SJSA1 (cell line): ENCODE measurements at places on chromosomes 16 and 17. TPM values are rescaled to one million over a fixed set of nuclear protein-coding genes. Genes with fewer than 3 reads are reported as not detected.

DNA sequence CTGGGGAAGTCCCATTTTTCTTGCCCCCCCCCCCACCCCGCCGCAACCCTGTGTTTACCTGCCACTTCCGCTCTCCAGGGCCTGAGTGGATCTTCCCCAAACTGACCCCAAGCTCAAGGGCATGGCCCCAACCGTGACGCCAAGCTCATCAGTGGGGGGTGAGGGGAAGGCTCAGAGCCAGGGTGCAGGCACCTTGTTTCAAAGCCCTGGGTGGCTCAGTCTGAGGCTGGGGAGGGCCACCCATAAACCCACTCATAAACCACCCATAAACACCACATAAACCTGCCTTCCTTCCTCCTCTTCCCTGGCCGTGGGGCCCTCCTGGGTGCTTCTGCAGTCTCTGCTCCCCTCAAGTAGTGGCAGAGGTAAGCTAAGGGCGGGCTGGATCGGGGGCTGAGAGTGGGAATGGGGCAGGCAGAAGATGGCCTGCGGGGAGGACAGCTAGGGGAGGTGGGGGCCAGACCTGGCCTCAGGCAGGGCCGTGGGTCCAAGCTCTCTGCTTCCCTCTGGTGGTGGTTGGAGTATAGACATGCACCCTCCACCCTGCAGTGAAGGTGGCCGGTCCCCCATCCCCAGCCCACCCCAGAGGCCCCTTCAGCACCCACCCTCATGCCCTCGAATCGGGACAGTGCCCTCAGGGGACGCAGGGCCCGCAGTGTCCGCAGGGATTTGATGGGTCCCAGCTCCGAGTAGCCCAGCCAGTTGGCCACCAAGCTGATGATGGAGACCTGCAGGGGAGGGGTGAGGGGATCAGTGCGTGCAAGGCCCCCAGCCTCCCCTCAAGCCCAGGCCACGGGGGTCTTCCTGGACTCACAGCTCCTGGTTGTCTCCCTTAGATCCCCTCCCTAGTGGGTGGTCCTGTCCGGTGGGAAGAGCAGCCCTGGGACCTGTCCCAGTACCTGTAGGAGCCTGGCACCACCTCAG, 14.6 kb upstream of the CD79B start:
- DNase-seq: no peak

GRCh38 chr17:34797720-34798119, 163.5 kb downstream of the CCT6B start:
- DNase-seq: no peak

MFSD6L gene
- not detected in 2 replicates for total RNA-seq

DNA sequence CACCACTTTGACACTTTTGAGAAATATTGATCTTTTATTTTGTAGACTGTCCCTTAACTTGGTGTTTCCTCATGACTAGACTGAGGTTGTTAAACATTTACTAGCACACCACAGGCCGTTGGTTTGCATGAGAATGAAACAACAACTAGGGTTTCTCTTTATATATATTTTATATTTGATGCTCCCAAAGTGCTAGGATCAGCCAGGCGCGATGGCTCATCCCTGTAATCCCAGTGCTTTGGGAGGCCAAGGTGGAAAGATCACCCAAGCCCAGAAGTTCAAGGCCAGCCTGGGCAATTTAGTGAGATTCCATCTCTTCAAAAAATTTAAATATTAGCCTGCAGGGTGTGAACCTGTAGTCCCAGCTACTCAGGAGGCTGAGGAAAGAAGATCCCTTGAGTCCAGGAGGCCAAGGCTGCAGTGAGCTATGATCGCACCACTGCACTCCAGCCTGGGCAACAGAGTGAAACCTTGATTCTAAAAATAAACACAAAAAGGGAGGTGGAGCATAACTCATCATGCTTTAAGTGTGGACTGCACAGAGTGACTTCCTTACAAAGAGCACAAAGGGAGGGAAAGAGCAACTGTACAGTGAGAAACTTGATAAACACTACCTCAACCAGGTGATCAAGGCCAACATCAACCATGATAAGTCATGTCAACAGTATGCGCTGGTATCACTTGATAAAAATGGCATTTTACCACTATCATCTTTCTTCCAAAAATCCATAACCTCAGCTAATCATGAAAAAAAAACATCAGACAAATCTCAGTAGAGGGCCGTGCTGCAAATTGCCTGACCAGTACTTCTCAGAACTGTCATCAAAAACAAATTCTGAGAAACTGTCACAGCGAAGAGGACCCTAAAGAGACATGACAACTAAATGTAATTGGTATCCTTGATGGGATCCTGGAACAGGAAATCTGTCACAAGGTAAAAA, 72.8 kb upstream of the ATF7IP2 start:
- DNase-seq: no peak

TRPV2 gene
- 0.47 TPM in 1 of 2 replicates, not detected in the other for total RNA-seq

- no peak for DNase-seq
Observed at GRCh38 chr17:39972271-39972670, 8.3 kb upstream of the PSMD3 start.

GRCh38 chr17:11324846-11325420, 83.9 kb downstream of the SHISA6 start:
- no peak for DNase-seq

CCL7 gene
- not detected in 2 replicates for total RNA-seq

NACA2 gene
- total RNA-seq: not detected in 2 replicates

DNA sequence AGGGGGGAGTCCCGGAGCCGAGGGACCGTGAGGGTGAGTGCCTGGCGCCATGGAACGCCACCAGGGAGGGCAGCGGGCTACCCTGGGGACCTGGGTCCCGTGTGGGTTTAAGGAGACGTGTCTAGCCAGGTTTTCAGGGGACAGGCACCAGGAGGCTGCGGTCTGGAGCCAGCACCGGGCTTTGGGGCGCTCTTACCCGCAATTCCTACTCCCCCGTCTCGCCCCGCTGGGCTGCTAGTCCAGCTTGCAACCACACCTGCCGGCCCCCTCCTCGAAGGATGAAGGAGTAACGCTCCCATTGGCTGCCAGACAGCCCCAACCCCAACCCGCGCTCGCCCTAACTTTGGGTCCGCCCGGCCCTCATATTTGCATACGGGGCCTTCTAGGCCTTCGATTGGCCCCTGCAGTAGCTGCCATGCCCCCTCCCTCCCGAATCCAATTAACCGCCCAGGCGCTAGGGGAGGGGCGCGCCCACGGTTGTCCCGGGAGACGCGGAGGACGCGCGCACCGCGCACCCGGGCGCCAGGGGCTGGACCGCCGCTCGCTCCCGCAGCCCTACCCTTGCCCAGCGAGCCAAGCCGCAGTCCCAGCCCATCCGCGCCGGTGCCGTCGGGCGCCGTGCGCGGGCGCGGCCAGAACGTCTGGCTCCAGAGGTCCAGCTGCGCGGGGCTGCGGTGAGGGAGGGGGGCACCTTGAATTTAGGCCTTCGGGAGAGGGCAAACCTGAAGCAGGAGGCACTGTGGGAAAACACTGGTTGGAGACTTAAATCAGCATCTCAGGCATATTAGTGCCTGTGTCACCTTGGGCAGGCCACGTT, at the start of gene TTLL6:
TTLL6 (minus strand) TSS at position 456 of the 817 bp plus-strand sequence; CDS start at position 299, 157 bp downstream.
- peak; percentile 72 for DNase-seq

- peak; percentile 47 for DNase-seq
Observed at GRCh38 chr17:29930409-29931010, 482 bp upstream of the SSH2 start.

GRCh38 chr16:55700067-55700466, 44.3 kb downstream of the SLC6A2 start:
- no peak for DNase-seq

- no peak for DNase-seq
Observed at GRCh38 chr16:15031586-15031985, 24.3 kb downstream of the NTAN1 start.

MAF gene
- total RNA-seq: 12.8 and 13.8 TPM in 2 replicates

DNA sequence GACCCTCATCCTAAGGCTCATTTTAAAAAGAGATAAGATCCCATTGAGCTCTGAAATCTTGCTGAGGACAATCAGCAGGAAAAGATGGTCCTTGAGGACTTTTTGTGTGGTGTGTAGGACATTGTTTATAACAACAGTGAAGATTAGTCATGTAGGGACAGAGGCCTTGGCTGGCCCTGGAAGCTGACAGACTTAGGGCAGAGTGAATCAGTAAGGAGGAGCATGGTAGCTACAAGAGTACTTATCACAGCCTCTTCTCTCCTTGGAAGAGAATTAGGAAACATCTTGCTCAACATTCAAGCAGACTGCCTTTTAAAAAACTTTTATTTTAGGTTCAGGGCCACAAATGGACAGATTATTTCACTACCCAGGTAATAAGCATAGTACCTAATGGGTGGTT, 665.9 kb upstream of the SALL1 start:
- DNase-seq: peak; percentile 10

GRCh38 chr16:77531752-77532151, 96.9 kb upstream of the ADAMTS18 start:
- DNase-seq: no peak

DNA sequence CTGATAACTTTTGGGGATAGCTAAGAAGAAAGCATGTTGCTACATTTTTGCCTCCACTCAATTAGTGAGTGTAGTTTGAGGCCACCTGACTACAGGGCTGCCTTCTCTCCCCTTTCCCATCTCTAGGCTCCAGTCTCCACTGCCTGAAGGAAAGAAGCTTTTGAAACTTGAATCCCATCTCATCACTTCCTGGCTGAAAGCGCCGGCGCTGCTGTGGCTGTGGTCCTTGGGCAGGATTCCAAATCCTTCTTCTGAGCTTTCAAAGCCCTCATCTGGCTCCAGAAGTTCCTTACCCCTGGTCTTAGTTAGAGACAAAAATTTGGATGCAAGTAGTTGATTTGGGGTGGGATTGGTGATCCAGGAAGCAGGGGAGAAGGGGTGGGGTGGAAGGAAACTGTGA, 119.4 kb downstream of the FOXL1 start:
- no peak for DNase-seq

OTOP2 gene
- total RNA-seq: not detected in 2 replicates

C1QTNF8 gene
- not detected in 2 replicates for total RNA-seq

CDH15 gene
- 0.05 TPM in 1 of 2 replicates, not detected in the other for total RNA-seq

- no peak for DNase-seq
Observed at GRCh38 chr17:43799047-43799446, 18.8 kb downstream of the CFAP97D1 start.

DNA sequence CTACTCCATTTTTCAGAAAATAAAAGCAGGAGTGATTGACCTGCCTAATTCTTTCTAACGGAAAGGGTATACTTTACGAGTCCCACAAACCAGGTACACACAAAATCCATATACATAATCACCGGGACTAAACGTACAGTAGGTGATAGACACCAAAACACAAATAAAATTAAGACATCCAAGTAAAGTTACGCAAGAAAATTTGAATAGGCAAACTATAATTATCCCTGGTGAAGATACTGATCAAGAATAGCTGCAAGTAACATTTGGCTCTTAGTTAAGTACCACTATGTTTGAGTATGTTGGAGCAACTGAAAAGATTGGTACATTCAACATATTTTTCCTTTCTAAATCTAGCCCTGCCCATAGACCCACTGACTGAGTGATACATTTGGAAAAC, 1.7 kb downstream of the HELZ start:
- DNase-seq: no peak

GFAP gene
- not detected in 2 replicates for total RNA-seq

DNA sequence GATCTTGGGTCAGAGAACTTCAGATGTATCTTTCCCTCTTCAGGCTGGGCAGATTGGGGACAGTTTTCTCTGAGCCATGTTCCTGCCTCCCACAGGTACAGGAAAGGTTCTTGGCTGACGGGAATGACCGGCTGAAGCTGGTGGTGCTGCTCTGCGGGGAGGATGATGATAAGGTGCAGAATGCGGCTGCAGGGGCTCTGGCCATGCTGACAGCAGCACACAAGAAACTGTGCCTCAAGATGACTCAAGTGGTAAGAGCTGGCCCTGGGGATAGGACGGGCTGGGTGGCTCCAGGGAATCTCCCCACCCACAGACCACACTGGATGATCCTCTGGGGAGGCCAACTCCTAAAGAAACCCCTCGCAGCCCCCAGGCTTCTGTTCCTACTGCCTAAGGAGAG, 10.9 kb downstream of the SLC35G3 start:
- no peak for DNase-seq

- no peak for DNase-seq
Observed at GRCh38 chr16:79595931-79596450, 4.5 kb downstream of the MAF start.

RNF157 gene
- total RNA-seq: 4.6 and 9.4 TPM in 2 replicates
